Lung (tissue), 17 donors: ENCODE measurements at places on chromosomes 2 and 18.

DNA sequence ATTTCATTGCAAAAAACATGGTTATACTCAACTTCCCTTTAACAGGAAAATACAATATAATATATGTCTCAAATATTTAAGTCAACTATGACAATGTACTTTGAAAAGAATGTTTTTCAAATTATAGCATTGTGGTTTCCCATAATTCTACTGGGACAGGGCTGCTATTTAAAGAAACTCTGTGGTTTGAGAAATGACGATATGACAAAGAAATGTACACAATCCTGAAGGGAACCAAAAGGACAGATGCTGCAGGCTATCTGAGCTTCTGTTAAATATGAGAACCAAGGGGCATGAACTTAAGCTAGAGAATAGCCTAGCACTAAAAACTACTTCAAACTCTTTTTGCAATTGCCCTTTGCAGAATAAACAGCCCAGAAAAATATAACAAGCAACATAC, 415.9 kb downstream of the GRB14 start:
- no peak for DNase-seq

GRCh38 chr2:9375857-9376428, 47.4 kb downstream of the ITGB1BP1 start:
- DNase-seq, result no peak

DNA sequence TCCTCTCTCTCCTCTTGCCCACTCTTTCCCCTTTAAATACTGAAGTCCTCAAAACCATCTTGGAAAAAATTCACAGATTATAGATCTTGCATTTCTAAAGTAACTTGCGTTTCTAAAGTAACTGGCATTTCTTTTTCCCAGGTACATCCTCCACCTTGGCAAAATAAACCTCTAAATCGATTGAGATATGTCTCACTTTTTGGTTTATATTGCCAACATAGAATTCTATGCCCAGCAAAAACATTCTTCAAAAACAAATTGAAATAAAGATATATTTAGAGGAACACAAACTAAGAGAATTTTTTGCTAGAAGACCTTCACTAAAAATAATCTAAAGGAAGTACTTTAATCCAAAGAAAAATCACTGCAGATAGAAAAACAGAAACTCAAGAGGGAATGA, 122.5 kb upstream of the RBMS1 start:
- no peak for DNase-seq

- DNase-seq, result no peak
Observed at GRCh38 chr2:173979751-173980351, 14.7 kb upstream of the SP3 start.
